ENCODE measurements at places on chromosomes 11 and 22. TPM values are rescaled to one million over a fixed set of nuclear protein-coding genes. Genes with fewer than 3 reads are reported as not detected.

Gene SPTBN2
- total RNA-seq: 7.7 TPM

Gene MOV10L1
- total RNA-seq: 1.1 TPM

Gene CHADL
- 3.4 TPM for total RNA-seq

Gene MMP7
- 2.4 TPM for total RNA-seq

Gene MUC5AC
- total RNA-seq: not detected

Gene OR4C11
- total RNA-seq: not detected

Gene OTOG
- not detected for total RNA-seq

Gene SRPRA
- total RNA-seq: 57.9 TPM

Gene VSTM5
- not detected for total RNA-seq

Gene LRRC74B
- total RNA-seq: not detected

Gene CHRNA10
- total RNA-seq: 0.49 TPM

Gene SHANK2
- total RNA-seq: 1.2 TPM

Gene EPS8L2
- total RNA-seq: 7.3 TPM

Gene FRMD8
- total RNA-seq: 43.3 TPM

Gene HBG2
- not detected for total RNA-seq

Gene TP53AIP1
- total RNA-seq: not detected

Gene AQP11
- total RNA-seq: 2.3 TPM

Gene OR4A16
- total RNA-seq: not detected

Gene NOX4
- 44.5 TPM for total RNA-seq

Gene FGF3
- total RNA-seq: not detected

Gene CABP7
- not detected for total RNA-seq

Gene C22orf42
- total RNA-seq: not detected

Gene ALDH3B1
- 19.2 TPM for total RNA-seq
